ENCODE measurements at places on chromosomes 13 and 19. TPM values are rescaled to one million over a fixed set of nuclear protein-coding genes. Genes with fewer than 3 reads are reported as not detected.

The AKAP11 gene
- total RNA-seq: 40.2 TPM

The CNOT3 gene
- 68.5 TPM for total RNA-seq

The NFIX gene
- total RNA-seq: 3.5 TPM

The ASF1B gene
- total RNA-seq: 79.7 TPM

Data from activated CD8-positive, alpha-beta memory T cell treated with anti-CD3 and anti-CD28 coated beads for 36 hours (primary cell).